ENCODE measurements at places on chromosomes 5 and 9.
A peak's percentile ranks its signal among the peaks of the same experiment; 100 is the strongest.

GRCh38 chr5:67161767-67162166, 34.8 kb downstream of the CD180 start:
- no peak for DNase-seq

DNA sequence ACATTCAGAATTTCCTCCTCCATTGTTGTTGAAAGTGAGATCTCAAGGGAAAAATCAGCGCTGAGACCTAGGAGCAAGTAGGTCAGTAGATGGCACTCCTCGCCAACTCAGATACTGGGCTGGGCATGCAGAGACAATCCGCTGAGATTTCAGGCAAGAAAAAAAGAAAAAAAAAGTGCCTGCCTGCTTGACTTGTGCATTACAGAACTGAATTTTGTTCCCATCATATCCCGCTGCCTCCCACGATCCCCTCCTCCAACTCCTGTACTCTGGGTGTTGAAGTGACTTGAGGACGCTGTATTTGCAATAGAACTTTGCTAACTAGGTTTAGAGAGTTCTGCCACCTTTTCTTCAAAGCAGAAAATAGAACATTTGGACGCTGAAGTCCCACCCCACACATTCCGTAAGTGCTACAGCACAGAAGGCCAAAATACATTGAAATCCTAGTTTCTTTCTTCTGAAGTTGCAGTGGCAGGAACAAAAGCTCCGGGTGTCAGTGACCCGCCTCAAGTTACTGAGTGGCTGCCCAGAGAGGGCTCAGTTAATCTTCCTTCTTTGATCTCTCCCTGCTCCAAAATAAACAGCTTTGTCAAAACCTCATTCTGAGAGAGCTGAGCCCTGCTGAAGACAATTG, 265.8 kb downstream of the MLLT3 start:
- DNase-seq, result peak; percentile 36

DNA sequence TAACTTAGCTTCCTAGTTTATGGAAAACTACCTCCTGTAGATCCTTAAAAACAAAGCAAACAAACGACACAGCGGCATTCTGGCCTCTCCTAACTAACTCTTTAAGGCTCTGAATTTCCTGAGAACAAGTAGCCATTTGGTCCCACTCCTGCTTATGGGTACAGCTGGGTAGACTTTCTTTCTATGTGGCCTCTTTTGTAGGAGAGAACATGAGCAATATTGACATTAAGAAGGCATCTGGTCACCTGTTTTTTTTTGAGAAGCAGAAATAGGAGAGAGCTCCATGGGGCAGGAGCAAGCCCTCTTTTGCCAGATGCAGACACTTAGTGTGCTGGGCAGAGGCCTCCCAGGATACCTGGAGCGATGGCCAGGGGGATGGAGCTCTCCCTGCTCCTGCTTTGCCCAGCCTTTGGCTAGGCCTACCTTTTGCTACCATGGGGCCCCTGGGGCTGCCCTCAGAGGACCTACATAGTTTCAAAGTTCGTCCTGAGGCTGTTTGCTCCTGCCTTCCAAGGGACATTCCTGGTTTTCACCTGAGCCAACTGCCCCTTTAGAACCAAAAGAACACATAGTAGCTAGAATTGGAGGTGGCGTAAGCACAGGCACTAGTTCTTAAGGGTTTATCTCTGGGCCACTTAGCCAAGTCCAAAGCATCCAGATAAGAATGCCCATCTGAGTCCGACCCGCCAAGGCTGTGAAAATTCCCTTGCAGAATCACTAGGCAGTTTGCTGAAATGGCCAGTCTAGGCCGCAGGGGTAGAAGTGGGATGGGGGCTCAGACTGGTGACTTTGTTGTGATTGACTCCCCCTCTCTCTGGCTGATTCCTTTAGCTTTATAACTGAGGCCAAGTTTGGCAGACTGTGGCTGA, 2.4 kb upstream of the STC2 start:
- DNase-seq, result no peak

DNA sequence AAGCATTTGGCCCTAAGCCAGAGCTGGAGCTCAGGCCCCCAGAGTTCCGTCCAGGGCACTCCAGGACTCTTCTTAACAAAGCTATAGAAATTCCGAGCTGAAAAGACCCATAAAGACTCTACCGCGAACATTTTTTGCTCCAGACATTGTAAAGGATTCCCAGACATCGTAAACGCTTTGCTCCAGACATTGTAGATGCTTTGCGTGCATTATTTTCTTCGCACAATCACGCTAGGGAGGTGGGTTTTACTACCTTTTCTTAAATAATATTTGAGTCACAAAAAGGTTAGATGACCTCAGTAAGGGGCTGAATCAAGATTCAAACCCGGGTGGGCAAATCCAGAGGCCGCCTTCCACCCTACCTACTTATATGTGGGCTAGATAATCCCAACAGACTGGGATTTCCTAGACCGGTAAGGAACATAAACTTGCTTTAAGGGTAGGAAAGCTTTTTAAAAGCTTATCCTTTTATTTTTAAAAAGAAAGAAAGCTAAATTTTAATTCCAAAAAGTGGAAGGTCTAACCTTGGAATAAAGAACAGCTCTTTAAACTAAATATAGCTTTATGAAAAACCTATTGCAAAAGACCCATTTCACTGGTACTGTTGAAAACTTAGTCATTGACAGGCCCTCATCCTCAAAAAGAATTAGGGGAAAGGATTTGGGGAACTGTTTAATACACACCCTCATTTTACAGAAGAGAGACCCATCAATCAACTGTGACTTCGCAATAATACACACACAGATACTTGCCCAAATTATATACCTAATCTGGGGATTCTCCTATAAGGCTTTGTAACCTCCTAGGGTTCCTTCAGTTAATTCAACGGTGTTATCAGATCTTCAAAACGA, 822 bp upstream of the TNIP1 start:
- no peak for DNase-seq

DNA sequence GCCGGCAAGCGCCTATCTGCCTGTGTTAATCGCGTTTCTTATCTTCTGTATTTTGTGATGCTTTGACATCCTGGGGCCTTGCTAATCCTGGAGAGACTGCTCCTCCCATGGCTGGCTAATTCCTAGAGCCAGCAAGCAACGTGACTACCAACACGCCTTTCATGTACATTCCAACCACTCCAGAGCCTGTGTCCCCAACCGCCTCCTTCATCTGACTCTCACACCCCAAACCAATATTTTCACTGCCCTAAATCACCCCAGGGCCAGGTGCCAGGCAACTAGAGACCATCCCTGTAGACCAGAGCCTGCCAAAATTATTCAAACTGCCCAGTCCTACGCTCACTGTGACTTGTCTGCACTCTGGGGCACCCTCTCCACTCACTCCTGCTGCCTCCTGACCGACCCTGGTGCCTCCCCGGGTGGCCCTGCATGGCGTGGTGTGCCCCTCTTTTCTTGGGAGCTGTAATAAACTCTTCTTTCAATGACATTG, 50.5 kb upstream of the COL5A1 start:
- no peak for DNase-seq

GRCh38 chr5:57529864-57530263, 47.3 kb upstream of the ACTBL2 start:
- no peak for DNase-seq

DNA sequence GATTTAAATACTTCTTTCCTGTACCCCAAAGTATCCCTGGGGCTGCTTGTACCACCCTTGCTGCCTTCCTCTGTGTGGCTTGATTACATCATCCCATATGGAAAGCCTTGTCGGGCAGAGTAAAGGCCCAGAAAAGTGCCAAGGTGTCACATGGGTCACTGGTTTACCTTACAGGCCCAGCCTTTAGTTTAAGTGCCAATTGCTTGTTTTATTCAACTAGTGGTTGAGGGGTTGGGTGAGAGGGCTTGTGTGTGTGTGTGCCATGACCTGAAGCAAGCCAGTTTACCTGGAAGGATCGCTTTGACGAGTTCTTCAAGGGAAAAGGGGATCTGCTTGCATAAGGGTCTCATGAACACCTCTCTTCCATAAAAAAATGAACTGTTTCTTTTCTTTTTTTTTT, 7.8 kb upstream of the HSPA9 start:
- no peak for DNase-seq

DNA sequence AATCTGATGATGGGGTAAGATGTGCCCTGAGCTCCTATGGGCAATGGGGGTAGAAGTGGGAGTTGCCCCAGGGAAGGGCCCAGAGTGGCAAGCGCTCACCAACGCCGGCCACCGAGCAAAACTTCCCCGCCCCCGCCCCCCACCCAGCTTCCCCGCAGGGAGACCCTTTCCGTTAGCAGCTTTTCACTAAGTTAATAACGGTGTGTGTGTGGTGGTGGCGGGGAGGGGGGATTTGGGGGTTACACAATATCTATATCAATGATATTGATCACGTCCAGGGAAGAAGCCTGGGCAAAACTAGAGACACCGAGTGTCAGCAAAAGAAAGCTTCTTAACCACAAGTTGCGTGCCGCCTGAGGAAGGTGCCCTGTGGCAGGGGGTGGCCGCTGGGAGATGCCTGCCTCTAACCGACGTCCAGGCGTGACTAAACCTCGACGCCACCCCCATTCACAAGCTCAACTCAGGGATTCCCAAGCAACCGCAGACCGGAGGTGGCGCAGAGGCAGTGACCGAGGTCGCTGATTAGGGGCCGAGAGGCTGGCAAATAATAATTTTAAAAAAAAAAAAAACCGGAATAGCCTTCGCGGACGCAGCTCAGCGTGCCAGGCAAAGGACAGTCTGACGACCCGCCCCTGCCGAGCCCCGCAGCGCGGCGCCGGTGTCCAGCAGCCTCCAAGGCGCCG, 222.6 kb downstream of the MEF2C start:
- DNase-seq, result no peak

DNA sequence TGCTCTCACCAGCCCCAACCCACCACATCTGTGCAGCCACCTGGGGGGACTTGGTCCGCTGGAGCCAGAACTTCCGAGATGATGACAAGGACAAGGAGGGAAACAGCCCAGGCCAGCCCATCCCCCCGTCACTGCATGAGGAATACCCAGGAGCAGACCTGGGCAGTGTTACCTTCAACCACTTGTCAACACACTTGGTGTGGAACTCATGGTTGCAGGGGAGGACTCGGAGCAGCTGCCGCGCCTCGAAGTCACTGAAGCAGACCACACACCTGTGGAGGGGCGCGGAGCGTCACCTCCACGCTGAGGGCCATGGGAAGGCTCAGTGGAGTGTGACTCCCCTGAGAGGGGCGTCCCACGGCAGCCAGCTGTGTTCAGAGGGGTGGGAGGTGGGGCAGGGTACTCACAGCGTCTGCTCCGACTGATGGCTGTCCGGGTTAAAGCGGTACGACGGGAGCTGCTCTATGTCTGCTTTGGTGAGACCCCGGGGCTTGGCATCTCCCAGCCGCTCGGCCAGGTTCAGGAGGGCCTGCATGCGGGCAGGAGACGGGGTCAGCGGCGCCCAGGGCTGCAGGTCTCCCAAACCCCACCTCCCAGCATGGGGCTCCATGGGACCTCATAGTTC, 8.0 kb downstream of the RNF44 start:
- DNase-seq, result no peak

All from stimulated activated CD4-positive, alpha-beta T cell treated with anti-CD3 and anti-CD28 coated beads, Interleukin-12 subunit alpha, Interleukin-12 subunit beta, amount 100 ng/mL, for 48 hours (primary cell).